NCI-H1092 (cell line): ENCODE measurements at places on chromosomes 1 and 21.

DNA sequence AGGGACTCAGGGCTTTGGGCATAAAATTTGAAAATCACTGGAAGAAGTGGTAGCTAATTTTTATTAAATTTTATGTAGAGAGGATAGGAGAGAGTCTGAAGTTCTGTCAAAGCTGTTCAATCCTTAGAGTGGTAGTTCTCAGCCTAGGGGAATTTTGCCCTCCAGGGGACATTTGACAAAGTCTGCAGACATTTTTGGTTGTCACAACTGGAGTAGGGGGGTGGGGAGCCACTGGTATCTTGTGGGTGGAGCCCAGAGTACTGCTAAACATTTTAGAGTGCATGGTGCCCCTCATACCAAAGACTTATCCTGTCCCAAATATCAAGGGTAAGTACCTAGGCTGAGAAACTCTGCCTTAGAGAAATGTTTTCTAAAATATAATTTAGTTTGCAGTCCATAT lies 30.2 kb downstream of the RASAL2 start:
- DNase-seq, result no peak

GRCh38 chr21:33492571-33492970 lies 1.1 kb upstream of the DNAJC28 start:
- no peak for DNase-seq

DNA sequence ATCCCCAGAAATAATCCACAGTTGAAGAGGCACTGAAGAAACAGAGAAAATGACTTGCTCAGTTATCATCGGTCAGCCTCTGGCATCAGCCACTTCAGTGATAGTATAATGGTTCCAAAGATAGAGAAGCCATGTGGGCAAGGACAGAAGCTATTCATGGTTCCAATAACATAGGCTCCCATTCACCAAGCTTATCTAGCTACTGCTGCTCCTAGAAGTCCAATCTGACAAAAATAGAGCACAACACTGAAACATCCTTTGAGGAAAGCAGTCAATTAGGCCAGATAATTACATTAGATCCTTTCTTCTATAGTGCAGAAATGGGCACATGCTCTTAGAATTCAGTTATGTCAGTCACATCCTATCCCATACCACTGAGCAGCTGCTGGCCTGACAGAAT lies 33.5 kb upstream of the CRB1 start:
- DNase-seq, result no peak

DNA sequence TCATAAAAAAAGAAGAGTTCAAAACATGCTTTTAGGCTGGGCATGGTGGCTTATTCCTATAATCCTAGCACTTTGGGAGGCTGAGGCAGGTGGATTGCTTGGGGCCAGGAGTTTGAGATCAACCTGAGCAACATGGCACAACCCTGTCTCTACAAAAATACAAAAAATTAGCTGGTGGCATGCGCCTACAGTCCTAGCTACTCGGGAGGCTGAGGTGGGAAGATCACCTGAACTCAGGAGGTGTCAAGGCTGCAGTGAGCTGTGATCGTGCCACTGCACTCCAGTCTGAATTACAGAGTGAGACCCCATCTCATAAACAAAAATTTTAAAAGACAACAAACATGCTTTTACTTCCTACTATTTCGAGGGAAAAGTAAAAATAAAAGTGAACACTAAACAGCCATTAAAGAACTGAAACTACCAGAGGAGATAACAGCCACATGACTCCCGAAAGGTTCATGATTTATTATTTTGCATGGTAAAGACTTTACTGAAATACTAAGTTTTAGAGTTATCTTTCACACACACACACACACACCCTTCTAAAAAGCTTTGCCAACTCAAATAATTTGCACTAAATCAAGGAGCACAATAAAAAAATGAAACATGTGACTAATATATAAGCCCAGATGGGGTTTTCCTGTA lies 48.1 kb downstream of the USP1 start:
- DNase-seq, result no peak
